Activated T-cell treated with anti-CD3 and anti-CD28 coated beads for 24 hours (primary cell): ENCODE measurements at places on chromosomes 4 and X.

GRCh38 chrX:150621652-150622051 lies 53.2 kb downstream of the MTM1 start:
- no peak for DNase-seq

DNA sequence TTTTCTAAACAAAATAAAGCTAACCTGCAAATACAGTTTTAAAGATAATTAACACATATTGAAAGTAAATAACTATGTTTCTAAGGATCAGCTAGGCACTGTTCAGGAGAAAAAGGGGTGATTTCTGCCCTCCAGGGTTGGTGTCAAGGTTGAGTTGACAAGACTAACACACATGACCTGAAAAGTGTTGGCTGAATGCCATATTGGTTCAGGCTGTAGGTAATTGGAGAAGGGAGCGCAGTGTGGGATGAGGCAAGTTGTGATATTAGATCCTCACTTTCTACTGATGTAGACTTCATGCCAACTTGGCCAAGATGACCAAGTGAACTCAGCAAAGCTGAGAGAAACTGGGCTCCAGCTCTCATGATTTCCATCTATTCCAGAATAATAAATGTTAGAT lies 42.2 kb downstream of the PPM1K start:
- no peak for DNase-seq

- DNase-seq: no peak
These were observed 203.3 kb downstream of the OR13H1 start for GRCh38 chrX:131747173-131747572.

GRCh38 chrX:110941906-110942305 lies 146.3 kb upstream of the CHRDL1 start:
- no peak for DNase-seq

DNA sequence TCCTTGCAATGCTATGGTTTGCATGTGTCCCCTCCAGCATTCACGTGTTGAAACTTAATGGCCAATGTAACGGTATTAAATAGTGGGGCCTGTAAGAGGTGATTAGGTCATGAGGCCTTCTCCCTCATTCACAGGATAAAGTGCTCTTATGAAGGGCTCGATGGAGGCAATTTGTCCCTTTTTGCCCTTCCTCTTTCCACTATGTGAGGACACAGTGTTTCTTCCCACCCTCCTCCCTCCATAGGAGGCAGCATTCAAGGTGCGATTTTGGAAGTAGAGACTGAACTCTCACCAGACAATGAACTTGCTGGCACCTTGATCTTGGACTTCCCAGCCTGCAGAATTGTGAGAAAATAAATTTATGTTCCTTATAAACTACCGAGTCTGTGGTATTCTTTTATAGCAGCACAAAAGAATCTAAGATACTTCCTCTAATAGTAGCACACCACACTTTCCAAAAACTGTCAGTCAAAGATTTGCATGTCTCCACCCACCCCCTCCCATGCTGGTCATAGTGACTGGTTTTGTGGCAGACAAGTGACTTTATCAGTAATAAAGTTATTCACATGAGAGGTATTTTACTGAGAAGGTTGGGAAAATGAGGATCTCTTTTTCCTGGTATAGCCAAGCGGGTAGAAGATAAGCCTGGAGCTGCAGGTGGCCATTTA lies 113.5 kb upstream of the TTC29 start:
- no peak for DNase-seq

GRCh38 chr4:23423540-23423939 lies 466.3 kb downstream of the PPARGC1A start:
- no peak for DNase-seq

DNA sequence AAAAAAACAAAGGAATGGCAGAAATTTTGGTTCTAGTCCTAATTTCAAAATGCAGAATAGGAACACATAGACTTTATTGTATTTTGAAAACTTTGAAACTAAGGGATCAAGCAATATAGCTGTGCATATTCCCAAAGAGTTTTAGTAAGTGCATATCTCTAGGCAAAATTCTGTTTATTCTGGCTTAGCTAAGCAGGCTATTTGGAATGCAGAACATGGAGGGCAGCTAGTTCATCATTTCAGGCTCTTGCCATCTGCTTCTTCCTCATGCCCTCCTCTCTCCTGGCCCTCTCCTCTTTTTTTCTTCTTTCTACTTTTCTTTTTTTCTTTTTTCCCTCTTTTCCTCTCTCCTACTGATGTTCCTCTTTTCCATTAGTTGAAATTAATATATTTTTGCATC lies 12.0 kb upstream of the IL13RA2 start:
- no peak for DNase-seq

DNA sequence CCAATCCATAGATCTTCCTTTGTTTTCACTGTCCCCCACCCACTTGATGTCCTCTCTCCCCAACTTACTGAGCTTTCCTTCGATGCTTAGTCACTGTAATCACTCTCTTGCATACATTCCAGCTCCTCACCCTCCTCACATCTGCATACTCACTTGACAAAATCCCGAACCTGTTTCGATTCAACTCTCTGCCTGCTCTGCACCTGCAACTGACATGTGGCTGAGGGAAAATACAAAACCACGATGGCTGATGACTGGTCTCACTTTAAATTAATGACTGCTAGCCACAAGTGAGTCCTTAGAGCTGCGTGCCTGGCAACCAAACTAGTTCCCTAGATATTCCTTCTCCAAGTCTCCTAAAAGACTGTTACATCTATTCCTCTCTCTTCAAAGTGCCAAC lies 70.4 kb upstream of the FHL1 start:
- no peak for DNase-seq

GRCh38 chrX:20435913-20436312 lies 169.2 kb upstream of the RPS6KA3 start:
- DNase-seq: no peak

GRCh38 chrX:13894888-13895565 lies 78.1 kb upstream of the GPM6B start:
- DNase-seq: no peak

- no peak for DNase-seq
These were observed 300.0 kb downstream of the IDS start for GRCh38 chrX:149205081-149205480.

GRCh38 chrX:65600106-65600505 lies 65.5 kb upstream of the LAS1L start:
- no peak for DNase-seq

GRCh38 chr4:141121768-141122454 lies 11.4 kb downstream of the RNF150 start:
- DNase-seq: no peak

DNA sequence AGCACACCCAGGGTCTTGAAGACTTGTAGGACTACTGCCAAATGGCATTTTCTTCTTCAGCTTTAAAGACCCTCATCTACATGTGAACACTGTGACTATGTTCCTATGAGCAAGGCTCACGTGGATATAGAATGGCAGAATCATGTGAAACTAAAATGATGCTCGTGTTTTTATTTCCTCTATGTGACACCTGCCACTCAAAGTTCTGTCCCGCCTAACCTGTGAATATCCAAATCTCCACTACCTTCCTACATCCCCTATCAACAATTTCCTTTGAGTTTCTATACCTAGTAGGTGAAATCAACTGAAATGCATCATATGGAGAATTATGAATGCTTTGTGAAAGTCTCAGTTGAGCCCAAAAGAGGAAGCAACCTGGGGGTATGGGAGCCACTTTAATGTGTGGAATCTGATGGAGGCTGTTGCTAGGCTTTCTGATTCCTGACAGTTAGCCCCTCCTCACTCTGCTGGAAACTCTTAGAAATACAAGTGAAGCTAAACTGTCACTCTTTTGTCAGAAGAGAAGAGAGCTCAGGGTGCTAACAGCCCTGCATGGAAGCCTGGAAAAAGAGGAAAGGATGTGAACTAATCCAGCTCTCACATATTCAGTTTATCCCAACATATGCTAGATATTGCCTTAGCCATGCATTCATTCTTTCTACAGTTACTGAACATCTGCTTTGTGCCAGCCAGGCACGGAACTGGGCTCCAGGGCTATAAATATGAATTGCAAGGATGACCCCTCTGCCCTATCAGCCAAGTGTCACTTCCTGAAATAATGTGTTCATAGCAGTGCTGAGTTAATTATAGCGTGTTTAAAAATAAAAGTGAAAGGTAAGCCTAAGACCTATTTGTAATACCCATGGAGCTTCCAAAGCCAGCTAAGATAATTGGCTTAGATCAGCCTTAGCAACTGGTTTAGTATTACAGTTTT lies 11.0 kb downstream of the LHFPL1 start:
- no peak for DNase-seq

- no peak for DNase-seq
These were observed 17.2 kb upstream of the POLA1 start for GRCh38 chrX:24676403-24677024.

GRCh38 chr4:188732131-188732530 lies 592.9 kb downstream of the TRIML1 start:
- DNase-seq: no peak

GRCh38 chrX:123340696-123341095 lies 156.6 kb downstream of the GRIA3 start:
- DNase-seq: no peak

DNA sequence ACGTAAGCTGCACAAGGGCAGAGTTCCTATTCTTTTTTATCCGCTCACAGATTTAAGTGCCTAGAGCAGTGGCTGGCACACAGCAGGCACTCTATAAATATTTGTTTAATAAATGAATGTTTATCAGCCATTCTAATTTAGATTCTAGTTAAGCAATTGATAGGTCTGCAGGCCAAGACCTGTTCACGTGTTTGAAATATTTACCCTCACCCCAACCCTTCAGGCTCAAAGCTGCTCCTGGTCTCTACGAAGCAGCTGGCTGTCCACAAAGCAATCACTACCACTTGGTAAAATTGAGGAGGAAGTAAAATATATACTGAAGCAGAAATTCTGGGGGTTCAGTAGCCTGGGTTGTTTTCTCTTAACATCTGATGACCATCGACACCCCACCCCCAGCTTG lies 158.1 kb downstream of the MGST2 start:
- no peak for DNase-seq

DNA sequence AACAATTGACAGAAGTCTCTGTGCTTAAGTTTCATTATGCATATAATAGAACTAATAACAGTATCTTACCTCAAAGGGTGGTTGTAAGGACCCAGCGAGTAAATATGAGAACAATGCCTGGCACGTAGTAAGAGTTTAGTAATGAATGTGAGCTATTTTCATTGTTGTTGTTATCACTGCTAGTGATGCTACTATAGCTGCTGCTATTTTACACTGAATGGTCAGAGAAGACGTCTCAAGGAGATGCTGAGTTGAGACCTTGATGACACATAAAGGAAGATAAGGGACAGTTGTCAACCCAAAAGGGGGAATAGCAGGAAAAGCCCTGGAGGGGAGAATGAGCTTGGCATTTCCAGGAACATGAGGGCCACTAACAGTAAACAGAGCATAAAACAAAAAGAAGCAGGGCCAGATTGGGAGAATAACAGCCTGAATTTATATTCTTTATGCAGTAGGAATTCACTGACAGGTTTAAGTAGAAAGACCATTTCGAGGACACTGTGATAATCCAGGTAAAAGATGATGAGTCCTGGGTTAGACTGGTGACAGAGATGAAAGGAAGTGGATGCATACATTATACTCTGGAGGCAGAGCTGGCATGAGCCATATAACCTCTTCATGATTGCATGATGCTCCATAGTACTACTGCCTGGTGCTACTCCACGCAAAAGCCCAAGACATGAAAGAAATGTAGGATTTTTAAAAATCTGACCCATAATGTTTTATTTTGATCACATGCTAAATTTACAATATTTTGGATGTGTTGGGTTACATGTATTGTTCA lies 23.1 kb downstream of the ATP8A1 start:
- DNase-seq: no peak

DNA sequence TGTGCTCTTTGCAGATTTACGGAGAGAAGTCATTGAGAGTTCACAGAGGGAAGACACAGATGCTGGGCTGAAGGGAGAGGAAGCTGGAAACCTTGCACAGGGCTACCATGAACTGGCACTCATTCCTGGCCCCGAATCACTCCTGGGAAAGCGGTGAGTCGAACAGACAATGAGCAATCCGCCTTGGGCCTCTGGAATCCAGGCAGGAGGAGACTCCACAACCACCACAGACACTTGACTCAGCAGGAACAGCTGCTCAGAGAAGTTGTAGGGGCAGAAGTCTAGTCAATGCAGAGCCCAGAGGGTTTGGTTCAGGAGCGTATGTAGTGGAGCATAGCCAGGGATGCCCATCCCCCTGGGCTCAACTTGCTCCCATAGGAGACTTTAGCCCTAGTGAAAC lies 62.8 kb upstream of the GRIA3 start:
- no peak for DNase-seq

GRCh38 chrX:642436-643240 lies 12.0 kb downstream of the SHOX start:
- DNase-seq: no peak

- no peak for DNase-seq
These were observed 14.8 kb downstream of the NDNF start for GRCh38 chr4:121057466-121057922.

- no peak for DNase-seq
These were observed 646.0 kb upstream of the FAM241A start for GRCh38 chr4:111499291-111499690.

DNA sequence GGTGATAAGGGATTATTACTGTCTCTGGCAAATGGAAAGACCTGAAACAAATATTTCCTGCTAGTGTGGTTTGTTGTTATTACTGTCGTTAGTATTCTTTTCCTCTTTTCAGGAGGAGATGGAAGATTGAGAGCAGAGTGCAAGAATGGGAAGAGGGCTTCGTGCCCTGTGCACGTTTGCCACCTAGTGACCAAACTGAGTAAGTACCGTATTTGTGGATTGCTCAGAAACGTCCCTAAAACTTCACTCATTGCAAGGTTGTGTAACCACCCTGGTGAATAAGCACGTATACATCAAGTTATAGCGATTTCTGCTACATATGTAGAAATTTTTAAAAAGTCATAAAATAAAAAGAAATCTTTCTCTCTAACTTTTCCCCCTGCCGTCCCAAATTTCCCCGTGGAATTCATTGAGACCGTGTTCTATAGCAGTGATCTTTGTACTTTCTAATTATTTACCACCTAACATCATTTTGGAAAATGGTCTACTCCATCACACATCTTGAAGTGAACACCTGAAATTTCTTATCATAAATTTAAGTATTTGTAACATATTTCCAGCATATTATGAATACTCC lies 24.3 kb downstream of the LINC00632 start:
- DNase-seq: no peak

- DNase-seq: no peak
These were observed 1.6 kb upstream of the GRIPAP1 start for GRCh38 chrX:49003696-49004095.

DNA sequence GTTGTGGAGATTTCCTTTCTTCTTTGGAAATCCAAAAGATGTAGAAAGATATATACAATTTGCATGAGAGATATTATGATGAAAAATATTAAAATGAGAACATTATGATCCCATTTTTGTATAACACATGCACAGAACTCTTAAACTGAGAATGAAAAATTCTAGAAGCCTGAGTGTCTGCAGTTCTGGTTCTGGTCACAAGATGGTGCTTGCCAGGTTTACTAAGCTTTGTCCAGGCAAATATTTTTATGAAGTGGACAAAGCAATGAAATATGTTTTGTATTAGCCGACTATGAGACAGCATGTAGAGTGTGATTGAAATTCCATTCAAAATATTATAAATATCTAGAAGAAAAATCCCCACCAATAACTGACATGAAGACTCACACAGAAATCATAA lies 2.2 kb downstream of the PWWP3B start:
- DNase-seq: no peak
